Naive thymus-derived CD8-positive, alpha-beta T cell (primary cell): ENCODE measurements at places on chromosomes 6 and 20.

DNA sequence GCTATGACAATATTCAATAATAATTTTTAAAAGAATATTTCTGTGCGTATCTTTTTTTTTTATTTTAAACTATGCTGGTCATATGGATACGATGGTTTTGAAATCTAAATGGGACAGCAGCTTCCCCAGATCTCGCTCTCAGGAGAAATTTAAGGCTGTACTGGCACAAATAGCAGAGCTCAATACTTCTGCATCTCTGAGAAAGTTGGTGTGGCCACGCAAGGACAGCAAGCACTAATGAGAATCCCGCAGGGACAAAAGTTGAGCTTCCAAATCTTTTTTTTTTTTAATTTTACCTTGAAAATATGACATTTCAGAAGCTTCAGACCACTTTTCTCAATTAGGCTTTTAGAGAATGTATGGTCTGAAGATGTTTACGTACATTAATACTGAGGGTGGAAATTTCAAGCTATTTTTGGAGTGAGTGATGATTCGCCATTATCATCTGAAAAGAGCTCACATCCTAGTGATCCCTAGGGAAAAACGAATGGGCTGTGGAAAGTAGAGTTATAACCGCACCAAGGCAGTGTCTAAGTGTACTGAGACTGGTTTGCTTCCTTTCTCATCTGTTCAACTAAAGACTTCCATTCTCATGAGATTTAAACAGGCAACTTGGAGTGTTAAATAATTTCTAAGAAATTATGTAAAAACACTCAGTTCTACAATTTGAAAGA is 840.0 kb downstream of the C6orf118 start:
- DNase-seq: no peak

- no peak for DNase-seq
Measured at GRCh38 chr20:51400051-51400926, 142.2 kb downstream of the NFATC2 start.

- no peak for DNase-seq
Measured at GRCh38 chr20:64052987-64053840, 3.8 kb upstream of the SOX18 start.

DNA sequence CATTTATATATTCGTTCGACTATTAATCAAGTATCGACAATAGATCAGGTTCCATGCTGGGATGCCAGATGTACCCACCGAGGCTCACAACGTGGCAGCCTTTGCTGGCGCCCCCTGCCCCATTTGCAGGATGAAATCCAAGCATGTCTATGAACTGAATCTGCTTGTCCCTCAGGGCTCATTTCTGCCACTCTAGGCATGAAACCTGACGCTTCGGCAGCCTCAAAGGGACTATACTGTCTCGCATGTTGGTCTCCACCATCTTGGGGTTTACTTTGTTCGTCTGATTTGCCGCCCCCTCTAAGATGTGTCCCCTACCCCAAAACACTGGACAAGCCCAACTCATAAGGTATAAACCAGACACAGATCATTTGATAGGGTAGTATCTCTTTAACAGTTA is 36.7 kb downstream of the HUS1B start:
- no peak for DNase-seq

DNA sequence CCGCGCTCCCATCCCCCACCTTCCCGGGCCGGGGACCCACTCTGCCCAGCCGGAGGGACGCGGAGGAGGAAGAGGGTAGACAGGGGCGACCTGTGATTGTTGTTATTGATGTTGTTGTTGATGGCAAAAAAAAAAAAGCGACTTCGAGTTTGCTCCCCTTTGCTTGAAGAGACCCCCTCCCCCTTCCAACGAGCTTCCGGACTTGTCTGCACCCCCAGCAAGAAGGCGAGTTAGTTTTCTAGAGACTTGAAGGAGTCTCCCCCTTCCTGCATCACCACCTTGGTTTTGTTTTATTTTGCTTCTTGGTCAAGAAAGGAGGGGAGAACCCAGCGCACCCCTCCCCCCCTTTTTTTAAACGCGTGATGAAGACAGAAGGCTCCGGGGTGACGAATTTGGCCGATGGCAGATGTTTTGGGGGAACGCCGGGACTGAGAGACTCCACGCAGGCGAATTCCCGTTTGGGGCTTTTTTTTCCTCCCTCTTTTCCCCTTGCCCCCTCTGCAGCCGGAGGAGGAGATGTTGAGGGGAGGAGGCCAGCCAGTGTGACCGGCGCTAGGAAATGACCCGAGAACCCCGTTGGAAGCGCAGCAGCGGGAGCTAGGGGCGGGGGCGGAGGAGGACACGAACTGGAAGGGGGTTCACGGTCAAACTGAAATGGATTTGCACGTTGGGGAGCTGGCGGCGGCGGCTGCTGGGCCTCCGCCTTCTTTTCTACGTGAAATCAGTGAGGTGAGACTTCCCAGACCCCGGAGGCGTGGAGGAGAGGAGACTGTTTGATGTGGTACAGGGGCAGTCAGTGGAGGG is 2.8 kb downstream of the SOX4 start:
- DNase-seq: peak; percentile 47

GRCh38 chr6:101806241-101806640 is 412.7 kb downstream of the GRIK2 start:
- no peak for DNase-seq

- DNase-seq: no peak
Measured at GRCh38 chr20:61090541-61090940, 161.5 kb upstream of the CDH4 start.

DNA sequence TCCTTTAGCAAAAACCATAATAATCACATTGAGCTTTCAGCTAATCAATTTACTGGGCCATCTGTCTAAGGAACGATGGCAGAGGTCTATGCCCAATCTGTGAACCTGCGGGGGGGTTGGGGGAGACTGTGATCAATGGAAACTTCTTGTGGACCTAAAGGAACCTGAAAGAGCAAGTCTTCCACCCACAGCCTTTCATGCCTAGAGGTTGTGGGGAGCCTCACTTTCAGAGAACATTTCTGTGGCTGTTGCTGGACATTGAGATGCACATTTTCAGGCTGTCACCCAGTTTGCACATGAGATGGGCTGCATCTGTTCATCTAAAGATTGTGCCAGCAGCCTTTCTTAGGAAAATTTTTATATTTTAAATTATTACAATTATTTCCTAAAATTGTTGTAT is 310.0 kb upstream of the SPTLC3 start:
- DNase-seq: no peak

DNA sequence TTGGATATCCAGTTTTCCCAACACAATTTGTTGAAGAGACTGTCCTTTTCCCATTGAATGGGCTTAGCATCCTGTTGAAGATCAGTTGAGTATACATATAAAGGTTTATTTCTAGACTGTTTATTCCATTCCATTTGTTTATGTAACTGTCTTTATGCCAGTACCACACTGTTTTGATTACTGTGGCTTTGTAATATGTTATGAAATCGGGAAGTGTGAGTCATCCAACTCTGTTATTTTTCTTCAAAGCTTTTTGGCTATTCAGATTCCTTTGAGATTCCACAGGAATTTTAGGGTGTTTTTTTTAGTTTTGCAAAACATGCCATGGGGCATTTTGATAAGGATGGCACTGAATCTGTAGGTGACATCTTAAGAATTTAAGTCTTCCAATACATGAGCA is 188.3 kb downstream of the BMP7 start:
- no peak for DNase-seq

DNA sequence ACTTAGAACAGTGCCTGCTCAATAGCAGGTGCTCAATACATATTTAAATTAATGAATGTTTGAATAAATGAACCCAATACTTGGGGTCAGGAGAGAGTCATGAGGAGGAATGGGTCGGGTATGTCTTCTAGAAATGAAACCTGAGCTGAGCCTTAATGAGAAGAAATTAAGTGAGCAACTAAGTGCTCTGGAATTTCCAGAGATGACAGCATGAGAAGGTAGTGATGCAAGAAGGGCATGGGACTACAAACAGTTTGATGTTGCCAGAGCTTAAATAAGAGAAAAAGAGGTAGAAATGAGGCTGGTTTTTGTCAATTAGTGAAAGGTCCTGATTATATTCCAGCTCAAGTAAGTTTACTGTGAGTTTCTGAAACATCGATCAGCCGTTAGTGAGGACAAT is 82.9 kb downstream of the PDE10A start:
- DNase-seq: no peak

- no peak for DNase-seq
Measured at GRCh38 chr20:34559311-34560140, 1.0 kb downstream of the MAP1LC3A start.

GRCh38 chr6:155909710-155910109 is 454.1 kb upstream of the NOX3 start:
- no peak for DNase-seq

- DNase-seq: no peak
Measured at GRCh38 chr6:165545806-165546205, 117.2 kb downstream of the PDE10A start.

DNA sequence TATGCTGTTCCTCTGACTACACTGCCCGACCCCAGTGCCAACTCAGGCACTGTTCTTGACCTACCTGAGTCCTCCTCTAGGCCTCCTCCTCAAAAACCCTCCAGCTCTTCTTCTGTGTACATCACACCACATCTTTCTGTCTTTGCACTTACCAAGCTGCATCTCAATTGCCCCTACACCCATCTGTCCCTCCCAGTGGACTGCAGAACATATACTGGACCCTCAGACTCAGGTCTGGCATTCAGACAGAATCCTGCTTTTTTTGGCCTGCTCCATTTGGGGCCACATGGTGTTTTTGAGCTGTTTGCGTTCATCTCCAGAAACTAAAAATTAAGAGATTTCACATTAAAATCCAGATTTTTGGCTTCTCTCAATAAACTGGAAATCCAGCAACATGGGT is 23.2 kb upstream of the YWHAB start:
- DNase-seq: no peak

- DNase-seq: no peak
Measured at GRCh38 chr6:121515630-121516265, 80.3 kb downstream of the GJA1 start.

GRCh38 chr20:57620999-57621398 is 773 bp upstream of the ZBP1 start:
- DNase-seq: no peak

- no peak for DNase-seq
Measured at GRCh38 chr6:31110825-31111582, 1.4 kb downstream of the C6orf15 start.

- DNase-seq: no peak
Measured at GRCh38 chr6:147869201-147869600, 360.7 kb downstream of the SAMD5 start.

DNA sequence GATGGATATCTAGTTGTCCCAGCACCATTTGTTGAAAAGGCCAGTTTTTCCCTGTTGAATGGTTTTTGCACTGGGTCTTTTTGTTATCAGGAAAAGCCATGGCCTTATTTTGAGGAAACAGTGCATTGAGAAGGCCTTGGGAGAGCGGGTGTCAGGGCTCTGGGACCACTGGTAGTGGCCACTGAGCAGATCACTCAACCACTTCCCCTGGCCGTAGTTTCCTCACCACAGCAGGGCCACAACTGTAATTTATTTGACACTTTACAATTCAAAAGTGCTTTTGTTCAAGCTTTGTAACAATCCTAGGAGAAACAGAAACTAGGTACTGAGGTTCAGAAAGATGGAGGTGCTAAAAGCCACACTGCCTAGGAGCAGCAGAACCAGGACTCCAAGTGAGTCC is 281.8 kb downstream of the GMDS start:
- DNase-seq: no peak

- DNase-seq: no peak
Measured at GRCh38 chr6:151213352-151213751, 26.4 kb upstream of the AKAP12 start.

GRCh38 chr20:44732327-44732726 is 13.3 kb upstream of the KCNK15 start:
- no peak for DNase-seq
